A172 (cell line): ENCODE measurements at places on chromosomes 7 and 10.
A peak's percentile ranks its signal among the peaks of the same experiment; 100 is the strongest.

DNA sequence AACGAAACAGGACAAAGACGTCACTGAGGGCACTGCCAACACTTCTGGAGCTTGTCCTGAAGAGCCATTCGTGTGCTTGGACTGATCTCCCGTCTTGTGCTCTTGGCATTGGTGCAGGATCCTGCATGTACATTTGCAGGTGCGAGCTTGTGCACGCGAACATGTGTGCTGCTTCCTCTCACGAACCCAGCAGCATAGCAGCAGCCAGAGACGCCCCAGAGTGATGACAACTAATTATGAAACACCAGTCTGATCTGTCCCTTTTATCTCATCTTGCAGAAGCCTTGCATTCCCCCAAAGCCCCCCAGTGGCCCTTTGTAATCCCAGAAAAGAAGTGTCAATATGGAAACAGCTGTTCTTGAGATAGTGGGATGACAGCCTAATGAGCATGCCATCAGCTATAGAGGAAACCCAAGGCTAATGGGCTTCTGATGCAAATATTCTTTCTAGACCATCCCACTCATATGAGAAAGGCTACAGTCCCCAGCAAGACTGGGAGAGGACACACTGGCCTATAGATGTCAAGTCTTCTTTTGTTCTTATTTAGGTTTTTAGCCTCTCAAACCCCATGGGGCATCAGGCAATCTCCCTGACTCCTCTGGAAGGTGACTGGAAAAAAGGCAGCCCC lies 310.6 kb downstream of the FRMD4A start:
- DNase-seq: no peak

- DNase-seq: no peak
Observed at GRCh38 chr7:102471791-102472125, 7.0 kb downstream of the POLR2J start.

DNA sequence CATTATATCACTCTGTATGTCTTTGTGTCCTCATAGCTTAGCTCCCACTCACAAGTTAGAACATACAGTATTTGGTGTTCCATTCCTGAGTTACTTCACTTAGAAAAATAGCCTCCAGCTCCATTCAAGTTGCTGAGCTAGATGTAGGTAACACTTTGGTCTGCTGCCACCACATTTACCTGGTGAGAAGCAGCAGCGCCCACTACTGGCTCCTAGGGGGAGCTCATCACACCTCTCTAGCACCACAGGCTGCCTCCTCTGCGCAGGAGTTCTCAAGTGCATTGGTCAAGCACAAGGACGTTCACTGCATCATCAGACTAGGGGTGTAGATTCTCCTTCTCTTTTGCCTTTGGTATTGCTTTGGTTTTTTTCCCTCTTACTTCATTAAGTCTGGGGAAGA lies 530.9 kb upstream of the AUTS2 start:
- peak; percentile 35 for DNase-seq

GRCh38 chr10:118501637-118502440 lies 93.6 kb downstream of the PRLHR start:
- DNase-seq: peak; percentile 52

GRCh38 chr10:108817584-108817983 lies 1105.7 kb downstream of the XPNPEP1 start:
- no peak for DNase-seq

GRCh38 chr7:104973909-104974415 lies 40.0 kb upstream of the KMT2E start:
- peak; percentile 82 for DNase-seq

GRCh38 chr10:71061472-71061871 lies 150.9 kb upstream of the UNC5B start:
- DNase-seq: no peak

DNA sequence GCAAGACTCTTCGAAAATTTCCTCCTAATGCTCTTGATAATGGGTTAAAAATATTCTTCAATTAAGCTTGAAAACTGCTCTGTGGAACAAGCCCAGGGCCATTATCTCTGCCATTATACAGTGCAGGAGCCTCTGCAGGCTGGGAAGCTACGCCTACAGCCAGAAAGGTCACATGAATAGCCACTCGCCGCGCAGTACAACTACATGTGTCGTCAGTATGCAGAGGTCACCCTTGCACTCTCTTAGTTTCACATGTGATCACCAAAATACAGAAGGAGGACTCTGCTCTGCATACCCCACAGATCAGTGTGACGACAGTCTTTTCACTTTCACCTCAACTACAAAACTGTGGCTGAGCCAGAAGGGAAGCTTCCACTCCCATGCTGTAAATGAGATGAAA lies 141.8 kb upstream of the C1QL3 start:
- DNase-seq: no peak

- DNase-seq: peak; percentile 89
Observed at GRCh38 chr7:17405786-17406185, 107.3 kb downstream of the AHR start.
